ENCODE measurements at places on chromosomes 3 and 15.

- DNase-seq: no peak
These were observed 26.3 kb downstream of the KPNA1 start for GRCh38 chr3:122488262-122488973.

GRCh38 chr3:196686436-196686835 is 25.6 kb downstream of the CEP19 start:
- no peak for DNase-seq

- DNase-seq: no peak
These were observed 58.4 kb downstream of the NOX5 start for GRCh38 chr15:69072906-69073305.

DNA sequence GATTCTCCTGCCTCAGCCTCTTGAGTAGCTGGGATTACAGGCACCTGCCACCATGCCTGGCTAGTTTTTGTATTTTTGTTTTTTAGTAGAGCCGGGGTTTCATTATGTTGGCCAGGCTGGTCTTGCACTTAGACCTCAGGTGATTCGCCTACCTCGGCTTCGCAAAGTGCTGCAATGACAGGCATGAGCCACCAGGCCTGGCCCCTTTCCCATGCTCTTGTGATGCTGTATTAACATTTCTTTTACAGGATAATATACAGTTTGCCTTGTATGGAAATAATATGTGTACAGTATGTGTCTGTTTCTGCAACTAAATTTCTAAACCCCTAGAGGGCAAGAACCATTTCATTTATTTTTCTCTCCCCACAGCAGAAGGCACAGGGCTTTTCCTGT is 37.8 kb downstream of the SCG5 start:
- DNase-seq: no peak

DNA sequence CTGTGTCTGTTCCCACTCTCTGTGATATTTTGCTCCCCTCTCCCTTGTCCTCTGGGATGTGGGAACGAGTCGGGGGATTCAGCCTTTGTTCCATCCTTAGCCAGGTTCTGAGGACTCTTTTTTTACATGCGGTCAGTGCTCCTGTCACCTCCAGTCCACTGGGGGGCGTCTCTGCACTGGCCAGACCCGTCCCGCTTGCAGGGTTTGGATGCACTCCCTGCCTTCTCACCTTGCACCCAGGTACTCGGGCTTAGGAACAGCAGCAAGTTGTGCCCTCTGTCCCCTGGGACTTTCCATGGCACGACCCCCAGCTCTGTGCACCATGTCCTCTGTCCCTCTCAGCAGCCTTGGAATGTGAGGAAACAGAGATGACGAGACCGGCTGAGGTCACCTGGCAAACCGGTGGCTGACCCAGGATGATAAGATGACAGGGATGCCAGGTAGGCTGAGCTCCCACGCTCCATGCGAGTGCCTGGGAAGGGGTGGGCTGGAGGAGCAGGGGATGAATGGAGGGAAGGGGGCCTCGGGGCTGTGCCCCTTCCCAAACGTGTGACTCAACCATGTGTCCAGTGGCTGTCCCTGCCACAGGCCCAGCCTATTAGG is 27.3 kb upstream of the FGD5 start:
- peak; percentile 33 for DNase-seq

GRCh38 chr3:182149594-182149993 is 437.9 kb downstream of the SOX2 start:
- no peak for DNase-seq

- DNase-seq: no peak
These were observed 32.7 kb downstream of the MME start for GRCh38 chr3:155112661-155113389.
